ENCODE measurements at places on chromosomes 13 and 19. TPM values are rescaled to one million over a fixed set of nuclear protein-coding genes. Genes with fewer than 3 reads are reported as not detected.

The BORA gene
- total RNA-seq = 14.6 TPM

The PSG5 gene
- not detected for total RNA-seq

The ELOF1 gene
- total RNA-seq = 57.1 TPM

The CALR gene
- total RNA-seq = 1,188 TPM

The POP4 gene
- 51.3 TPM for total RNA-seq

The AZU1 gene
- 0.41 TPM for total RNA-seq

The EFNB2 gene
- 48.6 TPM for total RNA-seq

The GJA3 gene
- 0.60 TPM for total RNA-seq

The PSG11 gene
- total RNA-seq = not detected

The FARP1 gene
- 195 TPM for total RNA-seq

The ZNF99 gene
- total RNA-seq = not detected

The ZNF345 gene
- 10.9 TPM for total RNA-seq

The PNMA8A gene
- total RNA-seq = 21.9 TPM

The NXNL1 gene
- not detected for total RNA-seq

The LRP3 gene
- 49.6 TPM for total RNA-seq

The CSNK1G2 gene
- 71.6 TPM for total RNA-seq
